ENCODE measurements at places on chromosomes 5 and 9. TPM values are rescaled to one million over a fixed set of nuclear protein-coding genes. Genes with fewer than 3 reads are reported as not detected.

DNA sequence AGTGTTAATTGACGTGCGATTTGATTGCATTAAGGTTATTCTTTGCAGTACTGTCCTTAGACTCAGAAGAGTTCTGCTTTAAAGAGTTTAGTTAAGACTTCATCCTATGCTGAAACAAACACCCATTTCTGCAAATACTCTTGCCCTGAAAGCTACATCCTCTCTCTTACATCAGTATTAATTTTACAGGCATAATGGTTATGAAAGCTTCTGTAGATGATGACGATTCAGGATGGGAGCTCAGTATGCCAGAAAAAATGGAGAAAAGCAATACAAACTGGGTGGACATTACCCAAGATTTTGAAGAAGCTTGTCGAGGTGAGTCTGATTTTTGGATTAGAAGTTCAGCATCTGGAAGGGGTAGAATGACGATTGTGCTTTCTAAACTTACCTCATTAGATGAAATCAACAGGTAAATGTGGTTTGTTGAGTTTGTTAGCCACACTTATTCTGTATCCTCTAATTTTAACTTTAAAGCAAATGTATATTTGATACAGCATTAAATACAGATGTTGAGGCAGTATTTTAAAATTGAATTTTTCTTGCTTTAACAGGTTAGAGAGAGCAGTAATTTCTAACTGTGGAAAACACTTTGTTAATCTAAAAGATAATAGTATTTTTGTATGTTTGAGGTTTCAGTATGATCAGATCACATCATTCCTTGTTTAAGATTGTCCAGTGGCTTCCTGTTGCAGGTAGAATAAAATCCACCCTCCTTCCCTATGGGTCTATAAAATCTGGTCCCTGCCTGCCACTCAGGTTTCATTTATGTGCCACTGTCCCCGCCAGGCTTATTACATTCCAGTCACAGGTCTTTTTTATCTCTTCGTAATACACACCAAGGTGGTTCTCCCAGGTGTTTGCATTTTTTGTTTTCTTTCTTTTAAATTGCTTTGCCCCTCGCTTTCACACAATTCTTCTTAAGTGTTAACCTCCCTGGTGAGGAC lies 1.3 kb downstream of the NAA35 start:
- peaks cover 5% of the 10 kb centered on the region for H3K36me3 ChIP-seq
- H3K27me3 ChIP-seq, result no peaks in the 10 kb centered on the region
- DNase-seq, result no peak
- H3K4me3 ChIP-seq, result no peak overlapping the region

Gene GEMIN5
- total RNA-seq, result 14.4 TPM

GRCh38 chr9:87039809-87040392 lies 92.6 kb upstream of the GAS1 start:
- no peak for DNase-seq
- H3K27ac ChIP-seq, result no peak overlapping the region
- peaks cover 5% of the 10 kb centered on the region for H3K36me3 ChIP-seq
- peaks cover 5% of the 10 kb centered on the region for H3K4me1 ChIP-seq
- H3K4me3 ChIP-seq, result no peak overlapping the region

DNA sequence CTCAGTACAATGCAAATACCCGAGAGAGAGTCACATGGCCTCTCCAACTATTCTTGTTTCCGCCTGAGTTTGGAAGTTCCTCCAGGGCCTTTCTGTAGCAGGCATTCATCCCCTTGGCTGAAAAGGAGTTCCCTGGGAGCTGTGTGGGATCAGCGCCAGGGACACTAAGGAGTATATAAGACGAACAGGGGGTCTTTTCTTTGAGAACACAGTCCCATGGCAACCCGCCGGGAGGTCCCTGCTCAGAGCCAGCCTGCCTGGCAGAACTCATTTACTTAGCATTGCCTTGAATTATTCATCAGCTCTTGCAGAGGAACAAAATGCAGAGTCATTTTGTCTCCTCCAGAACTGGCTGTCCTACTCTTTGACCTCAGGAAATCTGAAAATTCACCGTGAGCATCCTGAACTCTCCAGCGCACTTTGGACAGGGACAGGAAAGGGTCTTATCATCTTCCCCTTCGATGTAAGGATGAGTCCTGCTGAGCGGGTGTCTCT lies 120.4 kb upstream of the OSMR start:
- no peak overlapping the region for H3K4me3 ChIP-seq
- peaks cover 8% of the 10 kb centered on the region for H3K4me1 ChIP-seq
- no peak for DNase-seq
- H3K27me3 ChIP-seq, result peaks cover 27% of the 10 kb centered on the region
- H3K27ac ChIP-seq, result no peak overlapping the region

Gene BTNL8
- 1.2 TPM for total RNA-seq

Gene STKLD1
- 0.88 TPM for total RNA-seq

- H3K4me1 ChIP-seq, result no peaks in the 10 kb centered on the region
- DNase-seq, result no peak
- H3K27ac ChIP-seq, result no peak overlapping the region
- H3K36me3 ChIP-seq, result no peaks in the 10 kb centered on the region
Measured at GRCh38 chr9:131302244-131303075, 12.9 kb downstream of the PLPP7 start.

- H3K36me3 ChIP-seq, result no peaks in the 10 kb centered on the region
- no peak overlapping the region for H3K4me3 ChIP-seq
- H3K4me1 ChIP-seq, result peaks cover 4% of the 10 kb centered on the region
- H3K27ac ChIP-seq, result no peak overlapping the region
- H3K27me3 ChIP-seq, result no peaks in the 10 kb centered on the region
- no peak for DNase-seq
Measured at GRCh38 chr5:80508844-80509243, 20.9 kb downstream of the FAM151B start.

- DNase-seq, result no peak
- no peaks in the 10 kb centered on the region for H3K4me1 ChIP-seq
- H3K4me3 ChIP-seq, result no peak overlapping the region
- no peaks in the 10 kb centered on the region for H3K27me3 ChIP-seq
- no peaks in the 10 kb centered on the region for H3K36me3 ChIP-seq
Measured at GRCh38 chr5:56527174-56527573, 288.2 kb upstream of the MAP3K1 start.

Gene TAS2R1
- total RNA-seq, result not detected

Data from activated T-cell treated with anti-CD3 and anti-CD28 coated beads, Interleukin-2, amount 50 U/mL, for 72 hours (primary cell).